ENCODE measurements at places on chromosomes 5 and 9.

DNA sequence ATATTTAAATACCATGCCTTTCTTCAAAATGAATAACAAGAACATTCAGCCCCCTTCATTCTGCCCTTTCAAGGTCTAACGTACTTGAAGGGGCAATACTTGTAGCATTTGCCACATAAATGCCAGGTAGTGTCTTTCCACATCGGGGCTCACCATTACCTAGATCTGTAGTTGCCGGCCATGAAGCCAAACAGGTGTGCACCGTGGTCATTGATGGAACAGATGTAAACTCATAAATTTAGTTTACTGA lies 193.0 kb downstream of the CD180 start:
- no peak for DNase-seq

DNA sequence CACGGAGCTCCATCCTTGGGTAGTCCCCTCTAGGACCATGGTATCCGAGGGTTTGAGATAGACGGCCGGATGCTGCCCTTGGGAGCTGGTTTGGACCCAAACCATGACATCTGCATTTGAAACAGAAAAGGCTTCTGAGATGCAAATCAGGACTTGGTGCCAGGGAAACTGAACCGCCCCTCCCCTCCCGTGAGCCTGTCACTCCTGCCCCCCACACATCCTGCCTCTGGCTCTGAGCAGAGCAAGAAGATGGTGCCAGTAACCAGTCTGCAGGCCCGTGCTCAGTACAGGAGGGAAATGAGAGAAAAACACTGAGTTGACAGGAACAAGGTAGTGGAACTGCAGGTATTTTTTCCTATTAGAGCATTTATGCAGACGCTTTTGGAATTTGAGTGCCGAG lies 18.6 kb downstream of the ARPC5L start:
- no peak for DNase-seq

GRCh38 chr9:130952065-130952762 lies 13.2 kb upstream of the FIBCD1 start:
- no peak for DNase-seq

- DNase-seq: no peak
These were observed 425.1 kb downstream of the ARHGEF28 start for GRCh38 chr5:74051076-74051475.

GRCh38 chr9:89477384-89477783 lies 20.5 kb downstream of the SEMA4D start:
- DNase-seq: no peak

Measured in lung microvascular endothelial cell (primary cell).